GM10248 (cell line): ENCODE measurements at places on chromosomes 6 and 20.

DNA sequence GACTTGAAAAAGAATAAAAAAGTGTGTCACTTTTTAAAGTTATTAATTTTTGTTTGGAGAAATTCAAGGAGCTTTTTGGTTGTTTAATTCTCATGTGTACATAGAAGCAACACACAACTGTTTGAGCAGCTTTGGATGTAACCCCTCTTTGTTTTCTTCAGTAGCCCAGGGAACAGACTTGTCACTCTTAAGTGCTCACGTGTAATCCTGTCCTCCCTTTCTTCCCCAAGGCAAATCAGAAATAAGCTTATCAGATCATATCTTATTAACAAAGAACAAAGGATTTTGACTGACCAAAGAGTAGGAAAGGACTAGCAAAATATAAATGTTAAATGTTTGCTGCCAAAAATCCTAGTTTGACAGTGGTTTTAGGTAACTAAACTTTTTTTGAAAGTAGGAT is 7.3 kb upstream of the FLRT3 start:
- DNase-seq: no peak

DNA sequence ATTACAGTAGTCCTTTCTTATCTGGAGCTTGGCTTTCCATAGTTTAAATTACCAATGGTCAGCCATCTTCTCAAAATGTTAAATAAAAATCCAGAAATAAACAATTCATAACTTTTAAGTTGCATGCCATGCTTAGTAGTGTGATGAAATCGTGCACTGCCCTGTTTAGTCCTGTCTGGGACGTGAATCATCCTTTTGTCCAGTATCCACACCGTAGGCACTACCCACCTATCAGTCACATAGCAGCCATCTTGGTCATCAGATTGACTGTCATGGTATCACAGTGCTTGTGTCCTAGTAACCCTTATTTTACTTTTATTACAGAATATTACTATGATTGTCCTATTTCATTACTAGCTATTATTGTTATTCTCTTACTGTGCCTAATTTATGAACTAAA is 924.1 kb downstream of the EYS start:
- DNase-seq: no peak

- no peak for DNase-seq
Measured at GRCh38 chr6:153167907-153168306, 36.8 kb upstream of the RGS17 start.

GRCh38 chr6:101114703-101115102 is 233.6 kb upstream of the ASCC3 start:
- DNase-seq: peak; percentile 20

GRCh38 chr6:21455071-21455470 is 138.5 kb upstream of the SOX4 start:
- DNase-seq: no peak

GRCh38 chr6:98833057-98833306 is 1.4 kb upstream of the POU3F2 start:
- DNase-seq: no peak

DNA sequence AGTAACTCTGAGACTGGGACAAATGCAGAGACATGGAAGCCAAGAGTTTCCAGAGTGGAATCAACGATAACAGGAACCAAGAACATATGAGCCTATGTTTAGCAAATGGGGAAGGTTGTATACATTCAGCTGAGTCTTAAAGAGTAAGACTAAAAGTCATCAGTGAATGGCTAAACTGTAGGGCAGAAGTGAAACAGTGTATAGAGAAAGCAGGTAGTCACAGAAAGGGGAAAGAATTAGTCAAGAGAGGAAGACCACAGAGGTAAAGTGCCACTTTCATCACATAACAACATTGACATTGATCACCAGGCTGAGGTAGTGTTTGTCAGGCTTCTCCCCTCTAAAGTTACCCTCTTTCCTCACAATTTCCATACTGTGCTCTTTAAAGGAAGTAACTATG is 306.5 kb upstream of the SPTLC3 start:
- no peak for DNase-seq

DNA sequence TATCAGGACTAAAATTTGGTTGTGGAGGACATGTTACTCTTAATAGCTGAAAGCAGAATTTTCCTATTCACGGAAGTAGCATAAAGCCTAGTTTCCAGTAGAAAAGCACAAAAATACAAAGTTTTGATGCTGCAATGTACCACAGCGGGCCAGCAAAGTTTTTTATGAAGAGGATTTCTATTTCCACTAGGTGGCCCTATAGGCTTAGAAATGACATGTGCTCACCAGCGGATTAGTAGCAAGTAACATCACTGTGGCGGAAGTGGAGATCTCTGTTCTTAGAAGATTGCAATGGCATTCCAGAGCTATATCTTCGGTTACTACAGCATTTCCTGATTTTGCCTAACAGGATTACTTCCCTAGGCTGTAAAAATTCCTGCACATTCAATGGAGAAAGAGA is 1219.0 kb upstream of the EYS start:
- no peak for DNase-seq

DNA sequence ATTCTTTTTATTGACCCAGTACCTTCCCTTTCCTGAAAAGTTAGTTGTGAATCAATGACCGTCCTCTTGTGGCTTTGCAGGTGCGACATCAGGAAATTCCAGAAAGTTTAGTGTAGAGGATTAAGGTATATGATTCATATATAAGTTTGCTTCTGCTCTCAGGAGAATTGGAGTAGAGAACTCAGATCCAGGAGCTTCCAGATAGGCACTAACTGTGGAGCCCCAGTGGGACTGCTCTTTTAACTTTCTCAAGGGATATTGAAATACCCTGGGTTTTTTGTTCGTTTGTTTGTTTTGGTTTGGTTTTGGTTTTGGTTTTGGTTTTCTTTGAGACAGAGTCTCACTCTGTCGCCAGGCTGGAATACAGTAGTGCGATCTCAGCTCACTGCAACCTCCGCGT is 9.5 kb downstream of the TAAR2 start:
- DNase-seq: no peak

DNA sequence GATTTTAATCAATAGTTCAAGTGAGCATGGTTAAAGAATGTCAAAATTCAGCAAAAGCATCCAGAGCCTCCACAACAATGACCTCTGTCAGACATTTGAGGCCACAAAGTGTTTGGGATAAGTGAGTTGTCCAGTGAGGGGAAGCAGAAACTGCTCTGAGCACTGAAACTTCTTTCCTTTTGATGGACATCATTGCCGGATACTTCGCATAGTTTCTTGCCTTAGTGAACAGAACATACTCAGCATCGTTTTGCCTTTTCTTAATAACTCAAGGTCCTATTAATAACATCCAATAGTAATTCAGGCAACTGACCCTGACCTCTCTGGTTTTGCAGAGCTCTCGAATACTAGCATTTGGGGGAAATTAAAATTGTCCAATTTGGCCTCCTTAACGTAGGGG is 78.6 kb downstream of the EDN3 start:
- no peak for DNase-seq

DNA sequence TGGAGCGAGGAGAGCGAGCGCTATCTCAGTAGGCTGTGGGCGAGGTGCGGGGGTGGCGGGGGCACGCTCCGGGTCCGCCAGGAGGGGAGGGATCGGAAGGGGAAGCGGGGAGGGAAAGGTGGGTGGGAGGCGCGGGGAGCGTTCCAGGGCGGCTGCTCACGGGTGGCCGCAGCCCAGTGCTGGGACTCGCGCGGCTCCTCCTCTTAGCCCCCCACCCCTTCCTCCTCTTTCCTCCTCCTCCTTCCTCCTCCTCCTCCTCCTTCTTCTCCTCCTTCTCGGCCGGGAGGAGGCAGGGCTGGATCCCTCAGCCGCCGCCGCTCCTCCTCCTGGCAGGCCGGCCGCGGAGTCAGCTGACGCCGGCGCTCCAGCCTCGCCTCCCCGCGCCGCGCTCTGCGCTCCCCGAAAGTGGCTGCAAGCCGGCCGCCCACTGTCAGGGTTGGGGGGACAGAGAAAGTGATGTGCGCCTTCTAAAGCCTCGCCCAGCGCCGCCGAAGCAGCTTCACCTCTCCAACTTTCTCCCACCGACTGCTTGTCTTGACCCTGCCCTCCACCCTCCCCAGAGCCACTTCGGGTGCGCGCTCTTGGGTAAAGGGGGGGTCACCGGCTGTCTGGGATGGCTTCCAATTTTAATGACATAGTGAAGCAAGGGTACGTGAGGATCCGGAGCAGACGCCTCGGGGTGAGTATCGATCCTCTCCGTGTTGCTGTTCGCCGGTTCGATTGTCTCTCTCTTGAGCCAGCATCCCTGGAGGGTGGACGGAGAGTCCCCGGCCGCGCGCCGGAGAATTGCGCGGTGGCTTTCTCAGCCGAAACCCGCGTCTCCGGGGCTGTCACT is at the start of gene DOK5:
DOK5 (plus strand) TSS at position 260 of the 835 bp plus-strand sequence; CDS start at position 614, 354 bp downstream.
- no peak for DNase-seq

DNA sequence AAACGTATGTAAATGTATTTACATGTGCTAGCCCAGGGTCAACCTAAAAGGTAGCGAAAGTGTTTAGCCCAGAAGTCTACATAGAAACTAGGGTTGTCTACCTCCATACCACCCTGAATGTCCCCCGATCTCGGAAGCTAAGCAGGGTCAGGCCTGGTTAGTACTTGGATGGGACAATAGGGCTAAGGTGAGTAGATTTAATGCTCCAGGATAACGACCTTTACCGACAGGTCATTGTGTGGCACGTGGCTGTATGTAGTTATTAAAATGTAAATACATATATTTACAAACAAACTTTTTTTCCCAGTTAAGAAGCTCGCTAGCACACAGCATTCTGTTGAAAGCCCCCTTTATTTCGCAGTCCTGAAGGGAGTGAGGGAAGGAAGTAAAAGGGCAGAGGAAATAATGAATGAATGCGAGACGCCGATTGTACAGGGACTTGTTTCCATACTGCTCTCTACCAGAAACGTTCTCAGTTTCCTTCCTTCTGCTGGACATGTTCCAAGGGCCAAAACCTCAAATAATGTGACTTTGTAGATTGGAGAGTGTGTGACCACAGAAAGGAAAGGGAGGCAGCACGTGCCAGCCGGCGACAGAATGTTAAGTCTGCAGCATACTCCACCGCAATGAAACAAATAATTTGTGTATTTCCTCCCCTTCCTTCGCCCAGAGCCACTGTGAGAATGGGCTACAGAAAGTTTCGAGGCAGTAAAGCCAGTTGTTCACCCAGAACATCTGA is 612 bp downstream of the ADAT2 start:
- peak; percentile 20 for DNase-seq

- peak; percentile 33 for DNase-seq
Measured at GRCh38 chr6:52399511-52400312, 20.4 kb upstream of the EFHC1 start.

GRCh38 chr6:45609141-45609638 is 231.5 kb upstream of the SUPT3H start:
- no peak for DNase-seq

GRCh38 chr6:31473780-31474761 is 23.9 kb upstream of the MICB start:
- DNase-seq: no peak

DNA sequence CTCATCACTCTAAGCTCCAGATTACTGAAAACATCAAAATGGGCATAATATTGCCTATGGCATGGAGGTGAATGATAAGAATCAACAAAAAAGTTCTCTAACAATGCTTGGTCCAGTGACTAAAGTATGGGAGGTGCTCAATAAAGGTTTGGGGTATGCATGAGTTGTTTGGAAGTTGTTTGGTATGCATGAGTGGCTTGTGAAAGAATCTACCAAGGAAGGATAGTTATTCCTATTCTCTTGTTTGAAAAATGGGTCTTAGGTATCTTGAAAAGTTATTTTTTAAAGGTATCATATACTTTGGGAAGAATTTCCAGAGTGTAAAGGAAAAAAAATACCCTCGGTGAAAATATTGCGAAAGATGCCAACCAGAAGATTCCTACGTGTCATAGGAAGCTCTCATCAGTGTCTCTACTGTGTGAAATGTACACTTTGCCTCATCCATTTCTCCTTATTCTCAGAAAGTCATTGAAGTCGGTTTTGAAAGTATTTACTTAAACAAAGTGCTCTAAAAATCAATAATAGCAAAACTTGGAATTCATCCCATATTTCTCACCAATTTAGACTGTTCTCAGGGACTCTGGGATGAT is 449.8 kb downstream of the ADGRB3 start:
- DNase-seq: no peak

DNA sequence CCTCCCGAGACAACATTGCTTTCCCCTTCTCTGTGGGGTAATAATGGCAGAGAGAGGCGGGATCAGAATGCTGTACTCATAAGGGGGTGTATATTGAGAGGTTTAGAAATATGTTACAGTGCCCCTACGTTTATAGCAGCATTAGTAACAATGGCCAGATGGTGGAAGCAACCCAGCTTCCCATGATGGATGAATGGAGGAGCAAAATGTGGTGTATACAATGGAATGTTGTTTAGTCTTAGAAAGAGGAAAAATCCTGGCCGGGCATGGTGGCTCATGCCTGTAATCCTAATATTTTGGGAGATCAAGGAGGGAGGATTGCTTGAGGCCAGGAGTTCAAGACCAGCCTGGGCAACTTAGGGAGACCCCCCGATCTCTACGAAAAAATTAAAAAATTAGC is 12.9 kb downstream of the BANF2 start:
- DNase-seq: no peak

- DNase-seq: no peak
Measured at GRCh38 chr6:40822619-40823018, 216.4 kb downstream of the UNC5CL start.

- no peak for DNase-seq
Measured at GRCh38 chr6:31299947-31300346, 28.1 kb upstream of the HLA-C start.

GRCh38 chr6:10416863-10417641 is 2.2 kb upstream of the TFAP2A start:
- DNase-seq: no peak

- no peak for DNase-seq
Measured at GRCh38 chr6:117317261-117317660, 51.9 kb downstream of the VGLL2 start.

GRCh38 chr6:31900917-31901414 is 920 bp downstream of the ZBTB12 start:
- DNase-seq: no peak

- no peak for DNase-seq
Measured at GRCh38 chr20:42267793-42268384, 649.7 kb upstream of the CHD6 start.

DNA sequence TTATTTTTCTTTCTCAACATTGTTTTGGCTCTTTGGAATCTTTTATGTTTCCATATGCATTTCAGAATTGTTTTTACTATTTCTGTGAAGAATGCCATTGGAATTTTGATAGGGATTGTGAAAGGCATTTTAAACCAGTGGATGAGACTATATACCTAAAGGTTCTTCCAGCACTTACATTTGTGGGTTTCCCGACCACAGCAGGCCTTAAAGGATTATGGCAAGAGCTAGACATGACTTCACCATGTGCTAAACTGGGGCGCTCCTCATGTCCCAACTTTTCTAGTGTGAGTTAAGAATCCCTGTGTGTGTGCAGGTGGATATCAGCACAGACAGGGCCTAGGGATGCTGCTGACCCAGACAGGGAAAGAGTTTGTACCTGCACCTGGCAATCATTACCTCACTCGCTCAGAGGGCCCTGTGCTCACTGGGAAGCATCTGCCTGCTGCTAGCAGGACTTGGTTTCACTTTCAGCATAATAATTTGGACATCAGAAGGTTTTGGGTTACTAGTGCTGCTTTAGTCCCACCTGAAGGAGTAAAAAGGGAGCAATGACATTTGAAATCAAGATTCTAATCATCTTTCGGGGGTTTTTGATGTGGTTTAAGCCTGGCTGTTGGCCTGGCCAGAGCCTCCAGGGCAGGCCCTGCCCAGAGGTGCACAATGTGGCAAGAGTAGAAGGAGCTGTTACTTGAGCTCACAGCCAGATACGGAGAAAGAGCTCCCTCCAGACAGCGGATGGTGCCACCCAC is 137.1 kb downstream of the CDC5L start:
- no peak for DNase-seq

GRCh38 chr20:8078528-8078914 is 53.5 kb upstream of the PLCB1 start:
- no peak for DNase-seq

- peak; percentile 55 for DNase-seq
Measured at GRCh38 chr6:53956068-53956711, 155.1 kb upstream of the MLIP start.

- DNase-seq: no peak
Measured at GRCh38 chr6:117448732-117449485, 23.2 kb upstream of the ROS1 start.
